ENCODE measurements at places on chromosomes 6 and 20.

- DNase-seq: peak; percentile 39
These were observed 8.0 kb downstream of the STK35 start for GRCh38 chr20:2109425-2110210.

- DNase-seq: peak; percentile 8
These were observed 58.1 kb downstream of the RPRD1B start for GRCh38 chr20:38091441-38092216.

DNA sequence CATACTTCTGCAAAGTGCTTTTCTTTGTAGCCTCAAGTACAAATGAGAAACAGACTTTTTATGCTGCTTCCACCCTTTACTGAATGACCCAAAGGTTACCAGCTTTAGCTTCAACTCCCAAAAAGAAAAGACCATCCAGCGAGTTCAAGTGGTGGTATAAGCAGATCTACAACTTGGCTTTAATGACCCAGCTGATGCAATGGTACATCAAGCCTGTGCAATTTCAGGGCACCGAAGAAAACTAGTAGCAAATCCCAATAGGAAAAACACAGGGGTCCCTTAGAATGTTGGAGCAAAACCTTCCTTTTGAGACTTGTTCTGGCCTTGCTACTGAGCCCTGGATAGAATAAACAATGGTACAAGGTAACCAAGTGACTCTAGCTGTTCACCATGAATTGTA lies 33.8 kb downstream of the STX7 start:
- no peak for DNase-seq

DNA sequence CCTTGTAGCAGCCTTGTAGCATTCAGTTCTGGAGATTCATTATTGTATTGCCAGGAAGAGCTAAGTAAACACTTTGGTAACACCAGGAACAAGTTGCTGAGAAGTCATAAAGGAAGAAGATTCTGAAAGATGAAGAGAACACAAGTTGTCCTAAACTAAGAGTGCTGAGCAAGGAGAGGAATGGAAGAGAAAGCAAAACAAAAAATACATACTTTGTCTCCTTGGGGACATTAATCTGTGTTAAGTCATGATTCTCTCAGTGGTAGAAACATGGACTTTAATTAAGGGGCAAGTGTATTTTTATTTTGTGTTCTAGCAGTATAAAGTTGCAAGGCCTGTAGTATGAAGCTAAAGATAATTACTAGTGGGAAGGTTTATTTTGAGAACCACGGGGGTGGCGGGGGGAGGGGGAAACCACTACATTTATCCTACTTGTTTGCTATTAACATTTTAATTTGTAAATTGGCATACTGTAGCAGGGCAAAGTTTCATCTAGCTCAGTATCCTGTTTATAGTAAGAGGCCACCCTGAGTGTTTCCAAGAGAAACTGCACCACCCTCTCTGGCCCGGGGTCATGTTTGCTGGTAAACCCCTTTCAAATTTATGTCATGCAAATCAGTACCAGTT lies 463.0 kb downstream of the CDKAL1 start:
- no peak for DNase-seq

DNA sequence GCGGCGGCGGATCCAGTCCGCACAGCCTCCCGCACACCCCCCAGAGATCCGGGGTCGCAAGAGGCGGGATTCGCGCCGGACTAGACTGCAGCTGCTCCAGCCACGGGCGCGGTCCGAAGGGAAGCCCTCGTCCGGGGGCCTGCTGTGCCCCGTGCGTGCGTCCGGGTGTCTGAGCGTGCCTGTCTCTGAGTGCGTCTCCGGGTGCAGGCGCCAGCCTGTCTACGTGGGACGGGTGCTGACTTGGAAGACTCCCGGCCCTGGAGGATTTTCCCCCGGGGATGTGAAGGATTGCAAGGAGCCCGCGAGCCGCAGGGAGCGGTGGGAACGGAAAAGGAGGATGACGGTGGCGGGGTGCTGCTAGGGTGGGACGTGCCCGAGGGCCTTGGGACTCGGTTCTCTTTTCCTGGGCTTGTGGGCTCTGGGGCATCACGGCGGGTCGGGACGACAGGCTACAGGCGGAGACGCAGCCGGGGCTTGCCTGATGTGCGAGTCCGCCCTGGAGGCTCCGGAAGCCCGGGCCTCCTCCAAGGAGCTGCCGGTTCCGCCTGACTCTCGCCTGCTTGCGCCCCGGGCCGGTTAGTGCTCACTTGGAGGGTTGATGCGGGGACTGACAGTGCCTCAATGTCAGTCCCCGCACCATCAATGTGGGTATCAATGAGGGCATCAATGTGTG lies 5.7 kb downstream of the MAFB start:
- DNase-seq: peak; percentile 32

GRCh38 chr6:155121699-155122098 lies 126.6 kb downstream of the TIAM2 start:
- no peak for DNase-seq

- DNase-seq: no peak
These were observed 373.9 kb upstream of the ID4 start for GRCh38 chr6:19463250-19463649.

DNA sequence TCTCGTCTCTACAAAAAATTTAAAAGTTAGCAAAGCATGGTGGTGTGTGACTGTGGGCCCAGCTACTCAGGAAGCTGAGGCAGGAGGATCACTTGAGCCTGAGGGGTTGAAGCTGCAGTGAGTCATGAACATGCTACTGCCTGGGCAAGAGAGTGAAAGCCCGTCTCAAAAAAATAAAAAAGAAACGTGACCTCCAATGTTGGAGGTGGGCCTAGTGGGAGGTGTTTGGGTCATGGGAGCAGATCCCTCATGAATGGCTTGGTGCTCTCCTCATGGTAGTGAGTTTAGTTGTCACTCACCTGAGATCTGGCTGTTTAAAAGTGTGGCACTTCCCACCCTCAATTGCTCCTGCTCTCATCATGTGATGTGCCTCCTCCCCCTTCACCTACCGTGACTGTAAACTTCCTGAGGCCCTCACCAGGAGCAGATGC lies 24.3 kb downstream of the RBL1 start:
- DNase-seq: no peak

- no peak for DNase-seq
These were observed 74.3 kb upstream of the PHACTR2 start for GRCh38 chr6:143603455-143603854.

DNA sequence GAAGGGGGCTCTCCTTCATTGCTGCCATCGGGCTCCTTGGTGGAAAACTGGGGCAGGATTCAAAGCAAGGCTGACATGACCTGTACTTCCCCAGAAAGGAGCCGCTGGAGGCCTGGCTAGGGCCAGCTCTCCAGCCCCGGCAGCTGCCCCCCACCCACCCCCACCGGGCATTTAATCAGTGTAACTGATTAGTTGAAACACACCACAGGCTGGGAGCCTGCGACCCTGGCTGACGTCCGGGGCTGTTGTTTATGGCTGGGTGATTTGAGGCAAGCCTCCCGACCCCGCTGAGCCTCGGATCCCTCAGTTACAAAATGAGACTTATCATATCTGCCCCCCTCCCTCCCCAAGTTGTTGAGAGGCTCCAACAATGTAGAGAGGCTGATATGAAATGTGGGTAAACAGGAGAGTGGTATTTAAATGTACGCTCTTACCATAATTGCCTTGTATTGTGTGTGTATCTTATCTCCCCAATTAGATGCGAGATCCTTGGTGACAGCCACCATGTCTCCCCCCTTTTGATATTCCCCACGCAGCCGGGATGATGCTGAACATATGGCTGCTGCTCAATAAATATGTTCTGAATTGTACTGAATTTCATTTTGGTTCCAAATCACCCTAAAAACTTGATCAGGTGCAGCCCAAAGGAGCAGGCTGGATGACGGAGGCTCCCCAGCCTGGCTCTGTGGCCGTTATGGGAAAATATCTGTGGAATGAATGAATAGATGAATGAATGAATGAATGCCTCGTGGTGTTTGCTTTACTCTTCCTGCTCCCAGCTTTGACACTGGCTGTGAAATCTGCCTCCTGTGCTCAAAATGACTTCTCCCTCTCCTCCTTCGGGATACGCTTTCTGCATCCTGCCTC lies 31.8 kb upstream of the APCDD1L start:
- DNase-seq: no peak

DNA sequence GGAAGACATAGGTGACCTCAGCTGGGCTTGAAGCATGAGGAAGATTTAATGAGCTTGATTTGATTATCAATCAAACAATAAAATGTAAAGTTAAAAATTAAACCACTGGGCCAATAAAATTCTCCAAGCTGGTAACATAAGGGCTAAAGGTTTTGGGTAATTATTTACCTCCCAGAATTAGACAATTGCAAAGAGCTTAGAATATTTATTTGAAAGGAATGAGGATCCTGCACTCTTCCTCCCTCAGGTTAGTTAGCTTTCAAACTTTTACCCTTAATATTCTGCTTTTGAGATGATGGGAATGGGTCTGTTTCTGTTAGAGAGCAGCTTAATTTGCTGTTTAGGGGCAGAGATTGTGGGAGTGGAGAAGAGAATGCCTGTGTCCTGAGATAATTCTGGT lies at the start of gene SLC17A4:
SLC17A4 (plus strand) TSS at position 208 of the 400 bp plus-strand sequence. CDS start 7,221 bp downstream, outside the sequence.
- DNase-seq: no peak

- DNase-seq: no peak
These were observed 16.2 kb downstream of the L3MBTL3 start for GRCh38 chr6:130034378-130035146.

GRCh38 chr6:167324111-167324510 lies 775 bp upstream of the TTLL2 start:
- no peak for DNase-seq

- no peak for DNase-seq
These were observed 42.4 kb downstream of the FGD2 start for GRCh38 chr6:37047689-37048402.

GRCh38 chr6:148981515-148981914 lies 234.7 kb downstream of the UST start:
- DNase-seq: no peak

DNA sequence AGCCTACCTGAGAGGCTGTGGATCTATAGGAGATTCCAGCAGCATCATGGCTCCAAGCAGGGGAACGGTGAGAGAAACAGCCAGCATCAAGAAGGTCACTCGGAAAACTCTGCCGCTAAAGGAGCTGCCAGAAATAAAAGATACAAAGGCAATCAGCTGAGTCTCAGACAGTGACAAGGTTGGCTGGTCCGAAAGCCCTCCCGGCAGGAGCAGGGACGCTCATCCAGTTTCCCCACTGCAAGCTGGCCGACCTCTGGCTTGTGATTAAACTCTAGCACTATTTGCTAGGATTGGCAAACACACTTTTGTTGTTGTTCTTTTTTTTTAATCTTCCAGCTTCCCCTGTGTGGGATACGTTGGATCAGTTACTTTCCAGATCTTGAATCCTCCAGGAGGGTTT lies 8.7 kb downstream of the APMAP start:
- DNase-seq: no peak

DNA sequence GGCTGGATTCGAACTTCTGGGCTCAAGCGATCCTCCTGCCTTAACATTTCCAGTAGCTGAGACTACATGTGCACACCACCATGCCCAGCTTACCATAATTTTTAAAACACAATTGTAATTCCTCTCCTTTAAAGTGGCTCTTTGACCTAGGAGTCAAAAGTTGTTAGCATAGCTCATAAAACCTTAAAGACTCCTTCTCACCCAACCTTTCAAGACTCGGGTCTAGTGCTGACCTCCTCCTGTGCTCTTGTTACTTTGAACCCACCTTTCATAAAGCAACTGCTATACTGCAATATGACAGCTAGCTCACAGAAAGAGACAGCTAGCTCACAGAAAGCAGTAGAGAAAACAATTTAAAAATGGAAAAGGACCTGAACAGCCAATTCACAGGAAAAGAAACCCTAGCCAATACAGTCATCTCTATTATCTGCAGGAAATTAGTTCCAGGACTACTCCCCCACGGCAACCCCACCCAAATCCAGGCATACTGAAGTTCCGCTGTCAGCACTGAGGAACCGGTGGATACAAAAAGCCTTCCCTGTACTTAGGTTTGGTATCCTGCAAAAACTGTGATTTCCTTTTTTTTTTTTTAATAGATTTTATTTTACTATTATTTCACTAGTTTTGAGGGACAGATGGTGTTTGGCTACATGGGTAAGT lies 20.3 kb downstream of the SSR1 start:
- no peak for DNase-seq

DNA sequence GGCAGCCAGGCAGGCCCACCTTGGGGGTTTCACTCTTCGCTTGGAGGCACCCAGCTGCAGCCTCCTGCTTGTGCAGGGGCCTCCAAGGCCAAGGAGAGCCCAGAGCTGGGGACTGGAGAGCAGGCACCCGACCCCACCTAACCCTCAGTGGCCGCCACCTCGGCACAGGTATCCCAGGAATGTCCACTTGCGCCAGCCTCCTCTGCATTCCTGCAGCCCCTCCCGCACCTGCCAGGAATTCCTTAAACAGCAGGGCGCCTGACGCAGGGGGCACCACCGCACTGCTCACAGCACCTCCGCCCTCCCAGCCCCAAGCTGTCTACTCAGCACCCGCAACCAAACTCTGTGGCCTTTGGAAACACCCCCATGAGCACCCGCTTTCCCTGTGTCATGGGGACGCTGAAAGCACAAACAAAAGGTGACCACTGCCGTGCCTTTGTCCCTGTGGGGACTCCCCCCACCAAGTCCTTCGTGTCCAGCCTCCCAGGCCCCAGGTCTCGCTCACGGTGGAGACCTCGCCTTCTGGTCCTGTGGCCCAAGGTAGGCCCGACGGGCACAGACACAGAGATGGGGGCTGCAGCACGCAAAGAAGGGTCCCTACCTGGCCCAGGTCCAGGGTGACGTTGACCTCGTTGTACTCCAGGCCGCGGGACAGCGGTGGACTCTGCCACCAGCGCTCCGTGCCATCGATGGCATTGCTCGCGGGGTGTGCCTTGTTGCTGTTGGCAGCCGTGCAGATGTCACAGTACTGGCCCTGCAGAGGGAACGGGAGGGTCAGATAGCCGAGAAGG lies 5.1 kb downstream of the LAMA5 start:
- DNase-seq: no peak

GRCh38 chr6:165986311-165986913 lies 181.2 kb downstream of the TBXT start:
- no peak for DNase-seq

DNA sequence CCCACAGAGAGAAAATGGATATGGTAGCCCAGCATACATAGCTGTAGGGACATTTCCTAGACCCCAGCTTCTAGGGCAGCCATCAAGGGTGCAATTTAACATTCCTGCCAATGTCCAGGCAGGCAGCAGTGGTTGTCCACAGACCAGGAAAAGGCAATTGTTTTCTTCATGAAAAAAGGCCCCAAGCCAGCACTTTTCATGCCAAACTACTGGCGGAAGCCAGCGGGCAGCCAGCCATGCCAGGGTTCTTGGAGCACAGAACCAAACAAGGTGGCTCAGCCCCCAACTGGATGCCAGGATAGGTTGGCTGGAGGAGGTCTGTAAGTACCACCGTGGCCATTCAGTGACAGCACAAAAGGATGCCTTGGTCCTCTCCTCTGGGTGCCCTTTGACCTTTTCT lies 94.6 kb downstream of the BANF2 start:
- no peak for DNase-seq

- DNase-seq: peak; percentile 67
These were observed 92.7 kb upstream of the SIRPA start for GRCh38 chr20:1802385-1803060.

- DNase-seq: peak; percentile 96
These were observed 7.8 kb downstream of the TDP2 start for GRCh38 chr6:24658573-24659560.
